ENCODE measurements at places on chromosomes 1 and 21.
A peak's percentile ranks its signal among the peaks of the same experiment; 100 is the strongest.

DNA sequence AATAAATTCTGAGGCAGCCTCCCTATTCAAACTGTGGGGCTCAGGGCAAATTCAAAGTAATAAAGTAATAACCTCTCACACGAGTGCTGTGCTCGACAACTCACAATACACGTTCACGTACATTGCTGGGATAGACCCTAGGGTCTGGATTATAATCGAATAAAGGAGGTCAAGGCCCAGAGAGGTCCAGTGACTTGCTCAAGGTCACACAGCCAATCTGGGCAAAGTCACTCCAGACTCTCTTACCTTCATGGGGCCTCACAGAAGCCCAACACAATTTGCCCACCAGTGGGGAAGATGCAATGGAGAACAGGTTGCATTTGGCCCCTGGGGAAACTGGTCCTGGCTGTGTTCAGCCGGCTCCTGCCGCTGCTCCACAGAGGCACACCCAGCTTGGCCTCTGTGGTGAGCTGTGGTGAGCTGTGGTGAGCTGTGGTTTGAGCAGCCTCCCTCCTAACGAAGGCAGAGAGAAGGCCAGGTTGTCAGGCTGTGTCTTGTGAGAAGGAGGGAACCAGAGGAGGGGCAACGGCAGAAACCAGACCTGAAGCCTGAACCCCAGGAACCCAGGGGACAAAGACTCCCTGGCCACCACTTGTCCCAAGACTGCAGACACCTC is 35.1 kb downstream of the NUAK2 start:
- no peak for DNase-seq

- DNase-seq: no peak
These were observed 32.5 kb upstream of the RGS4 start for GRCh38 chr1:163036671-163037070.

DNA sequence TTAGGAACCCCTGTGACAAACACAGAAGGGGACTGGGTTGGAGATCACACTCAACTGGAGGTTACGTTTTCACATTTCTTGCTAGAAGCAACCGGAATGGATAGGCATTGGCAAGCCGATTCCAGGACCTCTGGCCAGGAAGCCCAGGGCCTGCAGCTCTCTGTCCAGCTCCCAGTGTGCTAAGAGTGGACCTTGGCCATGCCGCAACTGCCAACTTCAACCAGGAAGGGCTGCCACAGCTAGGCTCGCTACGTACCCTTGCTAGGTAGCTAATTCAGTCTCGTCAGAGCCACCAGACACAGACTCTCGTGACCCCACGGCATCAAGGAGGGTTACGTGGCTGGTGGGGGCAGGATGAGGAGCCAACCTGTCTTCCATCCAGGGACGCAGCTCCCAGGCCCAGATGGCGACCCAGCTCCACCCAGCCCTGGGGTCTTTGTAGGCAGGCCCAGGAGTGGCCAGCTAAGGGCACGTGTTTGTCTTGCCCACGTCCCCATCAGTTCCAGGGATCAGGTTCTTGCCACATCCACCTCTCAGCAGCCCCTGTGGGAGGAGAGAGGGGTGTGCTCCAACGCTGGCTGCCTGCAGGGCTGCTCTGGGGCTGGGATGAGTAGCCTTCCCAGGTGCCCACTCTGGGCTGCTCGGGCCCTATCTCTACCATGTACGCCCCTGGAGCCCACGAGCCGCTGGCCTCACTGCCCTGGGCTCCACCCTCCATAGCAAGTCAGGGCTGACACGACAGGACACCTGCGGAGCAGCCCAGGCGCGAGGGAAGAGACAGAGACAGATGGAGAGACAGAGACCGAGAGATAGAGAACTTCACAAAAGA is 39.2 kb downstream of the UBE2G2 start:
- DNase-seq: no peak

DNA sequence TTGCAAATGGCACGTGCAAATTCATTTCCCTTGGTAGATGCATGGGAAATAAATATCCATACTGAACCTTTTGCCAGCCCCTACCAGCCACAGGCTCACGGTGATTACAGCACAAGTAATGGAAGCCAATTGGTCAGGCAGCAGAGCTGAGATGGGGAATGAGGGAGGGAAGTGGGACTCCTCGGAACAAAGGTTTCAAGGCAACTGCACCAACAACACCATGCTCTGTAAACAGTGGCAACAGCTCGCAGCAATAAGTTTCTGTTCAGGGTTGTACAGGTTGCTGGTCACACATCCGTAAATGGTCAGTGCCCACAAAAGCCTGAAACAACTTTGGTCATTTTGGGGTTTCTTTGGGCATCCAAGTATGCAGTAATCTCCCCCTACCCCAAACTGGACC is 62.7 kb upstream of the LPGAT1 start:
- no peak for DNase-seq

DNA sequence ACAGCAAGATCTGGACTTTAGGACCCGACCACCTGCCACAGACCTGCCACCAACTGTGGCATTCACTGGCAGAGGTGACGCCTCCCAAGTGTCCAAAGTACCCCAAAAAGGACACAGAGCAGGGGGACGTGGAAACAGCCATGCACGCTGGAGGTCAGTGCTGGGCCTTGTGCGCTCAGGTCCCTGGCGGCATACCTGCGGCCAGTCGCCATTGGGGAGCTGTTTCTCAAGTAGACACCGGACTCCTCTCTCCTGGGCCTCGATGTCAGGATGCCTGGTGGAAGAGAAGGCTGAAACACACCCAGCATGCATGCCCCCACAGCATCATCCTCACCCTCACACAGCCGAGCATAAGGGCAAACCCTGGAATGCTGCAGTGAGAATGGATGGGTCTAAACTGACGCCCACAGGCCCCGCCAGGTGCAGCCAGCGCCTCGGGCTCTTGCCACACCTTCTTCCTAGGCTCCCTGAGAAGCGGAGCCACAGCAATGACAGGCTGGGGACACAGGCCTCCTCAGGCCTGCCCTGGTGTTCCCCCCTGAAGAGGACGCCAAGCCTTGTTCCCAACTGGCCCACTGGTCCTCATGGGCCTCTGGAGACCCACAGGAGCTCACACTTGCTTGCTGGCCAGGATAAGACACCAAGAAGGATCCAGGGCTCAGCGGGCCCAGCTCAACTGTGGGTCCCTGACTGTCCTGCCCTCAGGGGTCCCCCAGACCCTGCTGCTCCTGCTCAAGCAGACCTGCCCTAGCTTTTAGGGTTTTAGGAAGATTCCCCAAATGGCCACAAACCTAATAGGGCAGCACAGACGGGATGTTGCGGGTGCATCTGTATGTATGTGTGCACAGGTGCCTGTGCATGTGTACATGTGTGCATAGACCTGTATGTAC is 7.7 kb upstream of the SPATC1L start:
- DNase-seq: no peak

DNA sequence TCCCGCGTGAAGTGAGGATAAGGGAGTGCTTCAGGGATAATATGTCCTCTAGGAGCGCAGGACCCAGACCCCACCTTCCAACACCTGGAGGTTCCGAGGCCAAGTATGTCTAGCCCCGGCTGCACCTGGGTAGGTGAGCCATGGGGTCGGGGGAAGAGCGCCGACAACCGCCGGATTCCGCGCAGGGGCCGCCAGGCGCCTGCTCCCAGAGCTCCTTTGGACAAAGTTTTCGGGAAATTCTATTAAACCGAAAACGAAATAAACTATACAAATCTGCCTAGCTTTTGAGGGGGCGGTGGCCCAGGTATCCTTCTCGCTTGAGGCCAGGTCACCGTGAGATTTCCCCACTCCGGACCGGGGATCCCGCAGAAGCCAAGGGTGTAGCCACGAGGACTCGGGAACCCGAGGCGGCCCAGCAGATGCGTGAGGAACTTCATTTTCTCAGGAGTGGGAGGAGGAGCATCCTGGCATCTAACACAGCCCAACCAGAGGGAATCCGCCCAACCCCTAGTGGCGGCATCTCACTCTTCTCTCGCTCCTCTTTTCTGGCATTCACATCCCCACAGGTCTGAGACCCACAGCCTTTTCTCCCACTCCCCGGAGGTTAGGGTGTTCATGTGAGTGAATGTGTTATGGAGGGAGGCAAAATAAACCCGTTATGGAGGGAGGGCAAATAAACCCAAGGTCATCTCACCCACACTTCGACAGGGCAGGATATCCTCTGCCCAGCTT is 2.3 kb upstream of the DMRTA2 start:
- no peak for DNase-seq

DNA sequence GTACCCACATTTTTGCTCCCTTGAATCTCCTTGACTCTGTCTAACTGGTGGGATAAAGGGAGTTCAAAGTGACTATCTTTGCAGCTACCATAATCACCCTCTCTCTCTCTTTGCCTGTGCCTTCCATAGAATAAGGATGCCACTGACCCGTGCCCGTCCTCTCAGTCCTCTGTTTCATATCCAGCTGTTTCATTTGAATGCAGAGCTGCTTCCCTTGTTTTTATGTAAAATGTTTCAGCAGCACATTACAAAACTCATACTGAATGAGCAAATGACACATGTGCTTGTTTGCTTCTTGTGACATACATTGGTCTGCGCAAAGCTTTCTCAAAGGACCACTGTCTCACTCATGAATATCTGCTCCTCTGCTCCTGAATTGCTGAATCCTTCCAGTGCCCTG is 38.4 kb downstream of the CDC42 start:
- DNase-seq: no peak

DNA sequence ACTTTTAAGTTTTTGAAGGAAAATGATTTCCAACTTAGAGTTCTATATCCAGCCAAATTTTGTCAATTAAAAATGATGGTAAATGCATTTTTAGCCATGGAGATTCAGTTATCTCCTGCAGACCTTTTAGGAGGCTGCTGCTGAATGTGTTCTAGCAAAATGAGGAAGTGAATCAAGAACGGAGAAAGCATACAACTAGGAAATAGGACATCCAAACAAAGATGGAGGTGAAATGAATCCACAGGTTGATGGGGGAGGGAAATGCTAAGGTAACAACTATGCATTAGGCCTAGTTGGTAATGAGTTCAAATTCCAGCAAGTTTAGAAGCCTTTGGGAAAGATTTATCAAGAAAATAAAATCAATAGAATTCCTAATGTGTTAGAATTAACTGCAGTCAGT is 80.5 kb downstream of the FNBP1L start:
- DNase-seq: no peak

DNA sequence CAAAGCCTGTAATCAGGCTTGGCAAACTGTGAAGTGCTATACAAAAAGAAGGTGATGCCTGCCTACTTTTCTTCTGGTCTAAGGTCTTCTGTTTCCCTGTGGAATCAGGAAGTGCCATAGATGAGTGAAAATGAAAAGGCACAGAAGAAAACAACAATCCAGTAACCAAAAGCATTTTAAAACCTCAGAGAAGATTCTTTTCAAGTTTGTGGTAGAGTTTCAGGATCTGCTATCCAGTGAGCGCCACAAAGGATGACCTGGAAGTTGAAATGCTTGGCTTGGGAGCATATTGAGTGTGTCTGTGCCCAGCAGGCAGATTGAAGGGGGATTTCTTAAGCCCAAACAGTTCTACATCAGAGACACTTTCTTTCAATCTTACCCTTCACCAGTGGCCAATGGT is 272.2 kb downstream of the PAPPA2 start:
- no peak for DNase-seq

DNA sequence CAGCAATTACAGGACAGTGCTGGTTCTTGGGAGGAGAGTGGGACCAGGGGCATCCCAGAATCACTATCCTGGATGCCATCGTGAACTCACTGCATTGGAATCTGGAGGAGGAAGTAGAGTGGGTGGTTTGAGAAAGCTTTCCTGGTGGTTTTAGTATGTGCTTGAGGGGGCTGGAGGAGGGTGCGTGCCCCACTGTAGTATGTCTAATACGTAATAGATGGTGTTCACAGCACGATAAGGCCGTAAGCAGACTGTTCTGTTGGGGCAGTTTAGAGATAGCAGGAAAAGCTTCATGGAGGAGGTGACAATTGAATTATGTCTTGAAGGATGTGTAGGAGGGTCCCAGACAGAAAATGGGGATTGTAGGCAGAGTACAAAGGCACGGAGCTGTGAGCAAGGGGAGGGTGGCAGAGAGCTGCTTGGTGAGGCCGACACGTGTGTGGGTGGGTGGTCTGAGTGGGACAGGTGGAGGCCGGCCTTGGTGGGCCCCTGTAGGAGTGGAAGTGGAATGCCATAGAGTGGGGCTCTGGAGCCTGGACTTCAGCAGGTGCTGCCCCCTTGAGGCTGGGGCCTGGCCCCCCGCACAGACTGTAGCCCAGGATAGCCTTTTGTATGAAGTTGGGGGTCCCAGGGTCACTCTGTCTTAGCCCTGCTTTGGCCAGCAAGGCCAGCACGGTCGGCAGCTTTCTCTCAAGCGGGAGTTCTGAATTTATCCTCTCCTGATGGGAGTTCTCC is 37.0 kb downstream of the IL6R start:
- DNase-seq: no peak

GRCh38 chr1:84877592-84877991 is 15.4 kb downstream of the LPAR3 start:
- no peak for DNase-seq

GRCh38 chr1:226215239-226215638 is 8.2 kb upstream of the MIXL1 start:
- DNase-seq: no peak

- no peak for DNase-seq
These were observed 282.1 kb downstream of the OMA1 start for GRCh38 chr1:58264462-58264861.

- no peak for DNase-seq
These were observed 26.6 kb downstream of the SDE2 start for GRCh38 chr1:225972344-225973152.

DNA sequence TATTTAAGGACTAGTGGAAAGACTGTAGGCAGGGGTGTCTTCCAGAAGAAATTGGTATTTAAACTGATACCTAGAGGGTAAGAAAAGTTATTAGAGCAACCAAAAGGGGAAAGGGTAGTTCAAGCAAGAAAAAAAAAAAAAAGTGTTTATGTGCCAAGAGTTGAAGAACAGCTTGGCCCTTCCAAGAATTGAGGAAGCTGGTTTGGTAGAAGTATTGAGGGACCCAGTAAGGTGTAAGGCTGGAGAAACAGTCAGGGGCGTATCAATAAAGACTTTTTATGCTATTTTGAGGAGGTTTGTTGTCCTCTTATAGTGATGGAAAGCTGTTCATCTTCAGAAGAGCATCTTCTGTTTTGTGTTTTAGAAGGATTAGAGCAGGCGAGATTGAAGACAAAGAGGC is 108.3 kb downstream of the PTPRC start:
- no peak for DNase-seq

DNA sequence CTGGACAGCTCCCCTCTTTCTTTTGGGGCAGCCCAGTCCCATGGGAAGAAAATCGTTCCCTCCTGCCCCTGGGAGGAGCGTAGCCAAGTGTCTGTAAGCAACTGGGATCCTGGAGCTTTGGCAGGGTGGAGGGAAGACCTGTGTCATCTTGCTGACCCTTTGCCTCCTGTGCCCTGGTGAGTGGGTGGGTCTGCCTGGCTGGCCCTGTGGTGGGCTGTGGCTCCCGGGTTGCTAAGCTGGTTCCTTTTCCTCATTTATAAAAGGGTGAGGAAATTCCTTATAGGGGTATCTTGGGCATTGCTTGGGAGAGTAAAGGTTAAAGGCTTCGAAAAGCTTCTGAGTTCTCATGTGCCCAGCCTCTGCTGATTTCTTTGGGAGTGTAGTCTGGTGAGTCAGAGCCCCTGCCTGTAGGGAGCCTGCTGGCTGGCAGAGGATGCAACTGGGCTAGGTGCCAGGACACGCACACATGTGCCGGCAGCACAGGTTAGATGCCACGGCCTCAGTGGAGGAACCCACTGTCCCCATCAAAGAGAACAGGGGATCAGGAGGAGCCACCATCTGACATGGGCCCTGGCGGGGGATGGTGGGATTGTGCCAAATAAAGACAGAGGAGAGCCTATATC is 85.2 kb downstream of the ARHGEF10L start:
- DNase-seq: peak; percentile 67

GRCh38 chr1:217542136-217542777 is 88.6 kb downstream of the GPATCH2 start:
- no peak for DNase-seq
